NCI-H82 (cell line): ENCODE measurements at places on chromosomes 2 and 18.
A peak's percentile ranks its signal among the peaks of the same experiment; 100 is the strongest.

GRCh38 chr18:48940854-48941611 is 9.7 kb downstream of the SMAD7 start:
- DNase-seq: no peak

GRCh38 chr2:121565389-121566250 is 34.9 kb downstream of the RNU4ATAC start:
- peak; percentile 93 for DNase-seq

DNA sequence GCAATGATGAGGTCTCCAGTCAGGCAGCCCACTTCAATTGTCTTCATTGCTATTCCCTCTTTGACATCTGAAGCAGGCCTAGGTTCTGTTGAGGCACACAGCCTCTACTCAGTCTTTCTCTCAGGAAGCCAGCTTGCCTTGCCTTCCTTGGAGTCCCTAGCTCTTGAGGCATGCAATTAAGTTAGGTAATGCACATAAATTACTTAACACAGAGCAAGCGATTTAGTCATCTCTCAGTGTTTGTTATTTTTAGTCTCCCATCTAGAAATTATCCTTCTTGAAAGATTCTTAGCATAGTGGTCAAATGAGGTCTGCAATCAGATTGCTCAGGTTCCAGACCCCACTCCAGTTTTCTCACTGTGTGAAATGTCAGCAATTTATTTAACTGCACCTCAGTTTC is 32.0 kb downstream of the SULT1C4 start:
- no peak for DNase-seq

GRCh38 chr2:237097911-237098702 is 12.4 kb downstream of the COPS8 start:
- no peak for DNase-seq

DNA sequence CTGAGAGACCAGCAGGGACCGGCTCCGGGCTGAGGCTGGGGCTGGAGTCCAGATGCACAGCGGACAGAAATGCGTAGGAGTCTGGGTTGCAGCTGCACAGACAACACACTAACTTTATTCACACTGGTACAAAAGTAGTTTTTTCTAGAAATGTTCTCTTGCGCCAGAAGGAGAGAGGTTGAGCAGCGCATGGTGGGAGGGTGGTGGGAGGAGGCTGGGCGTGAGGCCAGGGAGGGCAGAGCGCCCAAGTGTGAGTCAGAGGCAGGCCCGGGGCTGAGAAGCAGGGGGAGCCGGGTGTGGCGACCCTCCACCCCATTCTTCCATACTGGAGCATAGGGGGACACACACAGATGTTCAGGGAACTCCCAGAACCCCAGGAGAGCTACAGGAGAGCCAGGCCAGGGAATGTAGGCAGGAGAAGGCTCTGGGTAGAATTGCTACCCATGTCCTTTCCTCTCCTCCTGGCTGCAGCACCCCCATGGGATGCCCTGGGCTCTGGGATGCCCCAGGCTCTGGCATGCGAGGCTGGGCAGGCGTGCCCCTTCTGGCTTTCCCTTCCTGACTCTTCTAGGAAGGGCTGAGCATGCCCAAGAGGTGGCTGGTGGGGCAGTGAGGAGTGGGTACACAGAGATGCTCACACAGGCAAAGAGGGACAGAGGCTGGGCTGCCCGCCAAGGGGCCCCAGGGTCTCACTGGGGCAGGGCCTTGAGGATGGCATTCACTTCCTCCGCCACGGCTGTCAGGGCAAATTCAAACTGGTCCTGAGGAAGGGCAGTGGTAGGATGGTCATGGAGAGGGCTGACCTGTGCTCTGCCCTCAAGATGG is 10.6 kb downstream of the DNAJB2 start:
- DNase-seq: no peak

DNA sequence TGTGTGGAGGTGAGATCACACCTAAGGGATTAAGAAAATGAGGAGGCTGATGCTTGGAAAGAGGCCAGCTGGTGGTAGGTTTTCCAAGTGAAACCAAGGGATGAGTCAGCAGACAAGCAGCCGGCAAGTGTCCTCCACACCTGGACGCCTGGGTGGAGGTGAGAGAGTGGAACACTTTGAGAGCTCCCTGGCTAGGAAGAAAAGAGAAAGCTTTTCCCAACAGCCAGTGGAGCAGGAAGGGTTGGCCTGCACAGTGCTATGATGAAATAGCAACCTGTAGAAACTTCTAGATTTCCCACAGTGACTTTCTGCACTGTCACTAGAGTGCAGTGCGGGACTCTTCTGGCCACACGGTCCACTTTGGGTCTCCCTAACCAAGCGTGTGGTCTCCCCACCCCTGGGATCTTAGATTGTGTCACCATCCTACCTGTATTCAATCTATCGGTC is 19.6 kb upstream of the IL37 start:
- peak; percentile 34 for DNase-seq
